ENCODE measurements at places on chromosomes 5 and 9.

DNA sequence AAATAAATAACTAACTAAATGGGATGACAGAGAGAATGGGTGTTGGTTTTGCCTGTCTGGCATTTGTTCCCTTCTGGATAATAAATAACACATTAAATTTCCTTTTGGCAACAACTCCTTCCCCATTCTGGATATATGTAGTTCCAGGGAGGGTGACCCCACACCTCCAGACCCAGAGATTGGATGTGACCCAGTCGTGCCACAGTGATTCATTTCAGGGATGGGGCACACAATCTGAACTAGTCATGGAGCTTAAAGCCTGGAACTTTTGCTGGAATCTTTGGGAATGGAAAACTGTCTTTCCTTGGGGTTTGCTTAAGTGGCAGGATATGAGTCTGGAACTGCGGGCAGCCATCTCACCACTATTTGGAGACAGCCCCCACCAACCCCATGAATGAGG, 11.3 kb downstream of the KLF9 start:
- DNase-seq: no peak

DNA sequence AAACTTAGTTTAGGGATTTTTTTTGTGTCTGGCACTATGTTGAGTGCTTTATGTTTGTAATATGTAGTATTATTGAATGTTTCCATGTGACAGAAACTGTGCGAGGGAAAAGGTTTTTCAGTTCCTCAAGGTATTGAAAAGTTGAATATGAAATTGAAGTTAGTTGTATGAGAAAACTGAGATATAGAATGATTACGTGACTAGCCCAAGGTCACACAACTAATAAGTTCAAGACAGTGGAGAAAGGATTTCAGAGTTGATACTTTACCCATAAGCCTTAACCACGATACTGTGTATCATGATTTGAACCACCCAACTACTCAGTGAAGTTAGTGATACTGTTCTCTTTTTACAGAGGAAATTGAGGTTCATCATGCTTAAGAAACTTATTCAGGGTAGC, 5.7 kb downstream of the NIPBL start:
- no peak for DNase-seq

- no peak for DNase-seq
Measured at GRCh38 chr9:843427-843785, 1.9 kb downstream of the DMRT1 start.

- no peak for DNase-seq
Measured at GRCh38 chr9:17793713-17794622, 215.1 kb downstream of the SH3GL2 start.

GRCh38 chr5:3333836-3334235, 261.8 kb upstream of the IRX1 start:
- DNase-seq: no peak

- no peak for DNase-seq
Measured at GRCh38 chr9:129865668-129866320, 30.5 kb downstream of the USP20 start.

GRCh38 chr5:122607818-122608217, 167.1 kb upstream of the SNX2 start:
- no peak for DNase-seq

GRCh38 chr9:16976427-16976826, 106.0 kb upstream of the BNC2 start:
- DNase-seq: no peak

GRCh38 chr5:107118184-107119019, 552.3 kb downstream of the EFNA5 start:
- no peak for DNase-seq

GRCh38 chr5:32690153-32690552, 21.0 kb upstream of the NPR3 start:
- DNase-seq: no peak

- DNase-seq: no peak
Measured at GRCh38 chr5:34891981-34892380, 23.3 kb downstream of the RAD1 start.

GRCh38 chr9:1580215-1580614, 434.9 kb upstream of the SMARCA2 start:
- no peak for DNase-seq

DNA sequence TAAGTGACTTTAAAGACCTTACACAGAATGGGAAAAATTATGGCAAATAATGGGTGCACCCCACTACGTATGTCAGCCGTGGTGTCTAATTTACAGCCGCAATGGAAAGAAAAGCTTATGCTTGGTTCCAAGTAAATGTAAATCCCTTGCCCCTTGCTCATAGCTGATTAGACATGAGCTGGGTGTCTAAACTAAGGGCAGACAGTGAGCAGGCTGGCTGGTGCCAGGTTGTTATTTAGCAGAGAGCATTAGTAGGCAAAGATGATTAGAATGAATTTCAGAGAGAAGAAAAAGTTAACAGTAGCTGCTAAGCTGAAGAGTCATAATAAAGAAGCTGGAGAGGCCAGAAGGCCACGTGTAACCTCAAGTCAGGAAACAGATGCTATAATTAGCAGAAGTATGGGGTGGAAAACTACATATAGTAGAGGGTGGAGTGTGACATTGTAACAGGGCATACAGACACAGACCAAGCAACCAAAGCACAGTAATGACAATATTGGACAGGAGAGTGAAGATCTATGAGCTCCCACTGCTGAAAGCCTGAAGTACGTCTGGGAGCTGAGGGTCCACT, 257.7 kb downstream of the MCTP1 start:
- DNase-seq: no peak

DNA sequence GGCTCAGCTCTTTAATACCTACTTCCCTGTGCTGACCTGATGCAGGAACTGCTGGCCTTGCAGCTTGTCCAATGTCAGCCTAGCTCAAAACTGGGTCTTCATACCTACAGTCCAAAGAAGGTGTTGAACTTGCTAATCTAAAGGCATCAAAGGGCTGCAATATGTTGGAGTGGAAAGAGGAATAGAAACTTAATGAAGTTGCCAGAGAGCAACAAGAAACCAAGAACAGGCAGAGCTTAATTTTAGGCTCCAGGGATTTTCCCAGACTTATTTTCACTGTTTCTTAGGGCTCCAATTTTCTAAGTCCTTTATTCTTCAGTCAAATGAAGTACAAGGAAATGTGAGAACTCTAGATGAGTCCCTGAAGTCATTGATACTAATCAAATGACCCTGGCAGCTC, 17.6 kb upstream of the ERCC6L2 start:
- DNase-seq: no peak

DNA sequence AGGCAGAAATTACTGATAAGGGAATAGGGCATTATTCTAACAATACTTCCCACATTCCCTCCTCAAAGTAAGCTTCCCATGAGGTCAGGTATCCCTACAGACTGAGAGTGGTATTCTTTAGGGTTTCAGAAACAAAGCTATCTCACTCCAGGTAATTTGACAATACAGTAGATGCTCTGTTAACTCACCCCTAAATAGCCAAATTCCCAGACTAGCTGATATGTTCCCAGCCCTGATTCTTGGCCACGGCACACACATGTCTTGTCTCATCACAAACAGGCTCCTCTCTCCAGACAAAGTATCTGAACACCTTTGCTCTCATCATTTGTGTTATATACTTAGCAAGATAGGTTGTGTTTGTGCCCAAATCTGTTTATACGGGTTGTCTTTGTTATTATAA, 139.9 kb downstream of the ZNF608 start:
- DNase-seq: no peak

GRCh38 chr5:179192891-179193470, 132.8 kb downstream of the ZNF354C start:
- no peak for DNase-seq

DNA sequence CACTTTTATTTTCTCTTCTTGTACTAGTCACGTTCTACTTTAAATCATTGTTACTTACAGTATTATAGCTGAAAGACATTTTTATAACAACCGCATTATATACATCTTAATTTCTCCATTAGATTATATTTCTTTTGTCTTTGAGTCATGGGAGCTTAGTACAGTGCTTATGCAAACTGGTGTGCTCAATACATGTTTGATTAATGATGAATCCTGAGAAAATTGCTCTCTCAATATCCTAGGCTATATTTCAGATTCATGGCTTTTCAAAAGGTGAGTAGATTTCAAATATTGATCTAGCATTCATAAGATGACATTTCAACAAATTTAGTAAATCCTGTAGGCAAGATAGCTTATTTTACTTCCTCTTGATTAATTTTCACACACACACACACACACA, 102.2 kb upstream of the FST start:
- no peak for DNase-seq

DNA sequence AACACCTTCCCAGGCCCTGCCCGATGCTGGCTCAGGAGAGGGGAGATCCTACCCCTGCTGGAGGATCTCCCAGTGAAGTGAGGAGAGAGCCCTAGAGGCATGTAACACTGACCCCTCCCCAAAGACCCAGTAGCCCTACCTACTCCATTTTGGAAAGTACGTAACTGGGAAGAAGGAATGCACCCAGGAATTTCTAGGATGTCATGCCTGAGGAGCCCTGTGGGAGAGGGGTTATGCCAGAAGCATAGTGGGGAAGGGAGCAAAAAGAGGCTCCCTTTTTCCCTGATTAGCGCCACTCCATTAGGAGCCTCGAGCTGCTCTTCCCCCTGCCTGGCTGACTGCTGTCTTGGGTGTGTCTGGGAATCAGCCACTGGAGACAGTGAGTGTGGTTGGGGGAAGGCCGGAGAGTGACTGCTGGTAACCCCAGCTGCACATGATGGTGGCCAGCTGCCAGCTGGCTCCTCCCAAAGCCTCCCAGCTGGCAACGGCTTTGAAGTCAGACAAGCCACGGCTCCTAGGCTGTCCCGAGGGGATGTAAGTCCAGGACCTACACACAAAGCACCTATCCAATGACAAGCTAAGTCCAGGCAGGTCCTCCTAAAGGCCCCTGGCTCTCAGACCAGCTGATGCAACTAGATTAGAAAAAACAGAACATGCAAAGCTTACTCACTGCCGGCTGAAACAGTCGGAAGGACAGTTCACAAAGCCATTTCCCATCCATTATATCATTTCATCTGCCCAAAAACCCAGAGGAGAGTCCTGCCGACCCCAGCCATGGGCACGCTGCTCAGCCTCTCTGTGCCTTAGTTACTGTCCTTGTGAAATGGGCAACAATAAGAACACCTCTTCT, 136.5 kb upstream of the ABCA1 start:
- peak; percentile 68 for DNase-seq

DNA sequence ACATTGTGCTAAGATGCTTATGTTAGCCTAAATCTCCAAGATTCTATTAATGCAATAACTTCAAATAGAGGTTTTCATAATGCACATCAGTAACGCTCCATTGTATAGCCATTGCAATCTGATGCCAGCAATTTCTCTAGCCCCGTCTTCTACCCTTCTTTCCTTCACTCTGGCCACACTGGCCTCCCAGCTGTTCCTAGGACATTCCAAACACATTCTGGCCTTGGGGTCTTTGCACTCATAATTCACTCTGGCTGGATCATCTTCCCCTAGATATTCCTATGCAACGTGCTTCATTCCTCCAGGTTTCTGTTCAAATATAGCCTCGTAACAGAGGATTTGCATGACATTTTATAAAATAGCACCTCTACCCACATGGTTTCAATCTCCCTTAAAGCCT, 23.3 kb downstream of the FAM81B start:
- no peak for DNase-seq

DNA sequence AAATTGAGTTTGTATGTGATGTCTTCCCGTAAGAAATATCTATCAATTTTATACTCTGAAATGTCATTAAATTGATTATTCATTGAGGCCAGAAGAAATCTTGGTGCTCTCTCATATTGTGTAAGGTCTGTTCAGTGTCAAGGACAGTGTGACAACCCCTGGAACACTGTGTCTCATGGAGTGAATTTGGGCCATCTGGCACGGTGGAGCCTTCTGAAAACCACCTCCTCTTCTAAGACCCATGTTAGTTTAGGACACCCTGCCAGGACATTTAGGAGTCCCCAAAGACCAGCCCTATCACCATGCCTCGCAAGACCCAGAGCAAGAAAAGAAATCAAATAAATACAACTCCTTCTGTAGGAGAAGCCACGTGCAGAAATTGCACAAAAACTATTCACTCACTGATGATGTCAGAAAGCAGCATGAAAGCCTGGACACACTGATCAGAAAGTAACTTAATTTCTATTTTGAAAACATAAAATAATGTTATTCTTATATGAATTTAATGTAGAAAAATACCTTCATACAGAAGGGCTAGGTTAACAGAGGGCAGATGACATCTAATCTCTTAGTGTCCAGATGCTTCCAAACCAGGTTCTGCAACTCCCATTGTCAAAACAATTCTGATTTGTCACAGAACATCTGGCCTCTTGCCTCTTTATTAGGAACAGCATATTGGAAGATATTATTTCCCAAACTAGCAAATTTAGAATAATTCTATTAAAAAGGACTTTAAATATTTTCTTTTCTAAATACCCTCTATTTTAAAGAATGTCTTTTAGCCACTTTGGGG, 298.8 kb downstream of the NR2F1-AS1 start:
- DNase-seq: no peak

- DNase-seq: no peak
Measured at GRCh38 chr9:5493679-5494511, 16.4 kb upstream of the PDCD1LG2 start.
